ENCODE measurements at places on chromosomes 6 and 20. TPM values are rescaled to one million over a fixed set of nuclear protein-coding genes. Genes with fewer than 3 reads are reported as not detected.

Gene FERMT1
- total RNA-seq, result not detected

Gene TMEM170B
- total RNA-seq, result 1.9 TPM

Gene DNMT3B
- 0.38 TPM for total RNA-seq

Gene EFCAB8
- 1.8 TPM for total RNA-seq

Gene LAMA5
- not detected for total RNA-seq

Gene AVP
- total RNA-seq, result not detected

Gene RIMS4
- not detected for total RNA-seq

Gene CRISP3
- total RNA-seq, result not detected

DNA sequence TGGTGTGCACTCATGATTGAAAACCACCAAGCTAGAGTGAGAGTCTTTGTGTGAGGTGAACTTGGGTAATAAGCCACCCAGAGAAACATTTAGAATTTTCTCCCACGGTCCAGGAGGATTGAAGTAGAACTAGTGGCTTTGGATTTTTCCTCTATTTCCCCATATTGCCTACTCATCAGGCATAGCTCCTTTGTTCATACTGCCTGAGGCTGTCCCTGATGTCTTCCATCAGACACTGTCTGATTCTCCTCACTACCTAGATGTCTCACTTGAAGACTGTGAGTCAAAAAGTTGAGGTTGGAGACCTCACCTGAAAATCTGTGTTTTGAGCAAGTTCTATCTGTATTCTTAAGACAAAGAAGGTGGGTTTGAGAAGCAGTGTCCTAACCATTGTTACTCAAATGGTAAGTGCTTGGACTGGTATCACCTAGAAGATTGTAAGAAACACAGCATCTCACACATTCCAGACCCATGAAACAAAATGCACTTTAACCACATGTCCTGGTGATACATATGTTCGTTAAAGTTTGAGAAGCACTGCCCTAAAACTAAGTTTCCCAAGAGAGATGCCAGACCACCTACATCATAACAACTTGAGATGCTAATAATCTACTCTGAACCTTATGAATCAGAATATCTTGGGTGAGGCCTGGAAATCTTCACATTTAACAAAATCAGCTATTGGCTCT, 523.4 kb upstream of the BTBD3 start:
- no peak for DNase-seq

DNA sequence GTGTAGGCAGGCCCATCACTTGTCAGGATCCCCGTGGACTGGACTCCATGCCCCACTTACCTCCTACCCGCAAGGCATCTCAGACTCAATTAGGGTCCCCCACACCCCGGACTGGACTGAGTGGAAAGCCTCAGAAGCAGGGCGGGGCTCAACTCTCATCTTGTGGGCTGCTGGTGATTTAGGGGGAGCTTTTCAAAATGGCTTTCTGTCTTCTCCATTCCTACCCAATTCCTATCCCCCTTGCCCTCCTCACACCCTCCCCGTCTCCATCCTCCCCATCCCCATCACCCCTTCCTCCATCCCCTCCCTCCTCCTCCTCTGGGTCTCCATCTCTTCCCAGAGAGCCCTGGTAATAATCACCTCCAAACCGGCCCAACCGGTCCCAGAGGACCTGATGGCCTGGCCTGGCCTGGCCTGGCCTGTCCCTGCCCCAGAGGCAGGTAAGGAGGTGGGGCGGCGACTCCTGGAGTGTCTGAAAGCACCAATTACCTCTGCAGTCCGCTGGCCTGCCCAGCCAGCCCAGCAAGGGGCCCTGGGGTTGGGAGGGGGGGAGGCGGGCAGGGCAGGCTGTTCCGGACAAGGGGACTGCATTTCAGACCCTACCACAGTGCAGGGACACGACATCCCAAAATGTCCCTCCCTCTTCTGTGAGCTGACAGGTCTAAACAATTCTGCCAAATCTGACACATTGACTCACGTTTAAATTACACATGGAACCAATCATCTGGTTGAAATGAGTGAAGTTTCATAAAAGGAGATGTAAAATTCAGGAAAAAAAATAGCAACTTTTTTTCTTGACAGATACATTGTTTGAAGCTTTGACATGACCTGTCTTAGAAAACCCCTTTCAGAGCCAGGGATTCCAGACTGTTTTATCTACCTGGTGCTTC, 24.8 kb downstream of the MAFB start:
- no peak for DNase-seq

DNA sequence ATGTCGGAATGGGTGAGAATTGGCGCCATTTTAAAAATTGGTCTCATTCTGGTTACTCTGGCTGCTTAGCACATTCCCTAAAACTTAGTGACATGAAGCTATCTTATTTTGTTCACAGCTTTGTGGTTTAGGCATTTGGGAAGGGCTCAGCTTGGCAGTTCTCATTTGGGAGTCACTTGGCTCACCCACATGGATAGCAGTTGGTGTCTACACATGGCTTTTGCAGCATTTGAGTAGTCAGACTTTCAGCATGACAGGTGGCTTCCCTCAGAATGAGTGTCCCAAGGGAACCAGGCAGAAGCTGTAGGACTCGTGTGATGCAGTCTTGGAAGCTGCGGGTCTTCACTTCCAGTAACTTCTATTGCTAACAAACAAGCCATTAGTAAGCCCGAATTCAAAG, 64.6 kb downstream of the UST start:
- DNase-seq, result no peak

DNA sequence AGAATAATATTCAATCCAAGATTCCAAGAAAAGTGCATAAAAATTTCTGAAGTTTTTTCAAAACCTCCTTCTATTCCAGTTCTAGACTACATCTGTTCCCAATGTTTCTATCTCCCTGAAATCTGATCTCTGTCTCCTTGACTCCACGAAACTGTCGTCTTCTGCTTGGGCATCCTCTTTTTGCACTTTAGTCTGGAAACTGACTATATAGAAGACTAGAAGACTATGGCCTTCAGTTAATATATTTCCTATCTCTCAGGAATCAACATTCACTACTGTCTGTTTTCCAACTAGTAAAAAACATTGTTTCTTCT, 745.4 kb upstream of the ADGRB3 start:
- no peak for DNase-seq

- peak; percentile 22 for DNase-seq
Observed at GRCh38 chr6:25137480-25137879, 141.7 kb upstream of the CARMIL1 start.

DNA sequence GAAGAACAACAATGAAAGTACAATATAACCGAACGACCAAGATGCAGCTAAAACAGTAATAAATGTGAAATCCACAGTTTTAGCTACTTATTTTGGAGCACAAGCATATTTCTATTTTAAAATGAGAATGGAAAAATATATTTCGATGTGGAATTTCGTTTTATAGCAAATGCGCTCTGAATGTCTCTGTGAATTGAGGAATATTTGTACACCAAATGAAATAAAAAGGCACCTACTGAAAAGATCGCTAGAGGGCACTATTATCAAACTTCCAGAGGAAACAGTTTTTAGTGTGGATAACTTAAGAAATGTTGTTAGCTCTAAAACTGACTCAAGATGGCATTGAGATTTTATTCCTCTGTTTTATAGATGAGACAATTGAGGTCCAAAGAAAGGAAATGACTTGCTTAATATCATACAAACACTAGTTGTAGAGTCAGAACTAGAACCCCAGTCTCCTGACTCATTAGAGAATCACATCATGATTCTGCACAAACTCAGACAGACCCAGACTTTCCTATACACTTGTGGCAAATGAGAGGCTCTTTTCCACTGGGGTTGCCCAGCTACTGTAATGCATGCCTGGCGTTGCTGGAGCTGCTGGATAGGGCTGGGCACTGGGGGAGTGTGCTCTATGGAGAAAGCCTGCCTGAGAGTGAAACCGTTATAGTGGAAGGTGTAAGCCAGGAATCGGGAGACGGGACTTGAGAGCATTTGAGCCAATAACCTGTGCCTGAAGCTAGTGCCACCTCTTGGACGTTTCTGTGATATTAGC, 51.9 kb downstream of the GCLC start:
- no peak for DNase-seq

DNA sequence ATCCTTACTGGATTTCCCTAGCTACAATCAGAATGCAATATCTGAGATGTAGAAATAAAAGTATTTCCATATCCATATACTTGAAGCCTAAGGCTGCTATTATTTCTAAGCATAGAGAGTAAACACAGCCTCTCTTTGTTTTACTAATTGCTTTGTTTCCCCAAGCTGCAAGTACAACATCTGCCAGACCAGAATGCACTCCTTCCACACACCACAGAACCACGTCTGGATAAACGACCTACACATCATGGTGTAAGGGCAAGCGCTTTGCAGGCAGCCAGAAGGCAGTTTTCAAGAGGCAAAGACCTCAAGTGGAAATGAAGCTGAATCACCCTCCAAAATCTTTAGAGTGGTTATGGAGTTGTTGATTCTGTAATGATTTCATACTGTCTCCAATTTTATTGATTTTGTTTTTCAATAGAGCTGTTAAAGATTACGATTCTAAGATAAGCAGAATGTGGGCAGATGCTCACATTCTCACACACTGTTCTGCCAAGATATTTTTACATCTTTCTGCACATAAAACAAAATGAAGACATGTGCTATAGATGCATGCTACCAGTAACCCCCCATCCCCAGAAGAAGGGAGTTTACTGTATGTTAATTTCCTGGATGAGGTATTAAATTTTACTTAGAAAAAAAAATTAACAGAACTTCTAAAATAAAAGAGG, 88.8 kb downstream of the THEMIS start:
- DNase-seq, result no peak

DNA sequence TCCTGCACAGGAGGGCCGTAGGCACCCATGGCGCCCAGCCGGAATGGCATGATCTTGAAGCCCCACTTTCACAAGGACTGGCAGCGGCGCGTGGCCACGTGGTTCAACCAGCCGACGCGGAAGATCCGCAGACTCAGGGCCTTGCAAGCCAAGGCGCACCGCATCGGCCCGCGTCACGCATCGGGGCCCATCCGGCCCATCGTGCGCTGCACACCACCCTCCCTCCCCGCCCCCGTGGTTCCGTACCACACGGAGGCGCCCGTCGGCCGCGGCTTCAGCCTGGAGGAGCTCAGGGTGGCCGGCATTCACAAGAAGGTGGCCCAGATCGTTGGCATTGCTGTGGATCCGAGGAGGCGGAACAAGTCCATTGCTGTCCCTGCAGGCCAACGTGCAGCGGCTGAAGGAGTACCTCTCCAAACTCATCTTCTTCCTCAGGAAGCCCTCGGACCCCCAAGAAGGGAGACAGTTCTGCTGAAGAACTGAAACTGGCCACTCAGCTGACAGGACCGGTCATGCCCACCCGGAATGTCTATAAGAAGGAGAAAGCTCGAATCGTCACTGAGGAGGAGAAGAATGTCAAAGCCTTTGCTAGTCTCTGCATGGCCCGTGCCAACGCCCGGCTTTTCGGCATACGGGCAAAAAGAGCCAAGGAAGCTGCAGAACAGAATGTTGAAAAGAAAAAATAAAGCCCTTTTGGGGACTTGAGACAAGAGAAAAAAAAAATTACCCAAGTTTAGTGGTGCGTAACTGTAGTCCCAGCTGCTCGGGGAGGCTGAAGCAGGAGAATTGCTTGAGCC, 9.9 kb upstream of the NCOA5 start:
- no peak for DNase-seq

GRCh38 chr20:17873410-17874270, 95.0 kb downstream of the SNX5 start:
- DNase-seq, result no peak

- no peak for DNase-seq
Observed at GRCh38 chr6:170287371-170287876, 3.5 kb downstream of the DLL1 start.

DNA sequence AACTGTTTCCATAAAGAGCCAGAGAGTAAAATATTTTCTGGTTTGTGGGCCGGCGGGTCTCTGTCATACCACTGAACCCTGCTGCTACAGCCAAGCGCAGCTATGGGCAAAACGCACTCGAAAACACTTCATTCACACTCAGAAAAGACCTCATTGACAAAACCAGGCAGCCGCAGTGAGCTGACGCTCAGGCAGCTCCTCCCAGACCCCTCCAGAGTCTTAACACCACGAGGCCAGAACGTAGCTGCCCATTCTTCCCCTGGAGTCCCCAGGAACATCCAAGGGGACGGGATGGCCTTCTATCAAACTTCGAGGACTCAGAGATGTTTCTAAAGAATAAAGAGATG, 35.6 kb upstream of the ZBP1 start:
- DNase-seq, result no peak

- no peak for DNase-seq
Observed at GRCh38 chr6:53862662-53863462, 68.1 kb downstream of the LRRC1 start.

DNA sequence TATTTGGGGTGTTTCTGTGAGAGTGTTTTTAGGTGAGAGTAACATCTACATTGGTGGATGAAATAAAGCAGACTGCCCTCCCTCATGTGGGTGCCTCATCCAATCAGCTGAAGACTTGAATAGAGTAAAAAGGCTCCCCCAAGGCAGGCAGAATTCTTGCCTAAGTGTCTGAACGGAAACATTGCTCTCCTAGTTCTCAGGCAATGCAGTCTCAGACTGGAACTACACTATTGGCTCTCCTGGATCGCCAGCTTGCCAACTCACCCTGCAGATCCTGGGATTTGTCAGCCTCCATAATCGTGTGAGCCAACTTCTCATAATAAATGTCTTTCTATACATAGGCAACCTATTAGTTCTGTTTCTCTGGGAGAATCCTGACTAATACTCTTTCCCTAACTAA, 5.5 kb upstream of the TMEM170B start:
- DNase-seq, result no peak
